Neural crest cell (in vitro differentiated cells): ENCODE measurements at places on chromosomes 7 and 10.
A peak's percentile ranks its signal among the peaks of the same experiment; 100 is the strongest.

DNA sequence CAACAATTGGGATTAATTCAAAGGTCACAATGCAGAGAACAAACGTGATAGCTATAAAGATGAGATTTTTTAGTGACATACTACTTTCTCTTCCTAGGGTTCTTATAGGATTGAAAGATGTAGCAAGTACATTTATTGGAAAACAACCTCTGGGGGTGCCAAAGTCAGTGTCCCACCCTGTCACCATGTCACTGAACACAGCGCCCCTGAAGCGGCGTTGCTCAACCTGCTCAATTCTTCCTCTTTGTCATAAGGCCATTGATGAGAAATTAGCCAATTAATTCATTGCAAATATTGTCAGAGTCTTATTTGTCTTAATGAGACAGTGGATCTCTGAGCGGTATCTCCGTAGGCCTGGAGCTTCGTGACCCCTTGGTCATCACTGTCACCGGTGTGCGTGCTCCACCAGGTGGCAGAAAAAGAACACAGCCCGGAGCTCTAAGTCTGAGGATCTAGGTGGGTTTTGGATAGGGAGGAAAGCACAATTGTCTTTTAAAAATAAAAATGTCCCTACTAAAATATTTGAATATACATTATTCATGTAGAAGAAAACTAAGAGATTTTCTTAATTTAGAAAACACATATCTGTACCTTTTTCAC is 362.6 kb downstream of the PAXIP1 start:
- no peak for DNase-seq

DNA sequence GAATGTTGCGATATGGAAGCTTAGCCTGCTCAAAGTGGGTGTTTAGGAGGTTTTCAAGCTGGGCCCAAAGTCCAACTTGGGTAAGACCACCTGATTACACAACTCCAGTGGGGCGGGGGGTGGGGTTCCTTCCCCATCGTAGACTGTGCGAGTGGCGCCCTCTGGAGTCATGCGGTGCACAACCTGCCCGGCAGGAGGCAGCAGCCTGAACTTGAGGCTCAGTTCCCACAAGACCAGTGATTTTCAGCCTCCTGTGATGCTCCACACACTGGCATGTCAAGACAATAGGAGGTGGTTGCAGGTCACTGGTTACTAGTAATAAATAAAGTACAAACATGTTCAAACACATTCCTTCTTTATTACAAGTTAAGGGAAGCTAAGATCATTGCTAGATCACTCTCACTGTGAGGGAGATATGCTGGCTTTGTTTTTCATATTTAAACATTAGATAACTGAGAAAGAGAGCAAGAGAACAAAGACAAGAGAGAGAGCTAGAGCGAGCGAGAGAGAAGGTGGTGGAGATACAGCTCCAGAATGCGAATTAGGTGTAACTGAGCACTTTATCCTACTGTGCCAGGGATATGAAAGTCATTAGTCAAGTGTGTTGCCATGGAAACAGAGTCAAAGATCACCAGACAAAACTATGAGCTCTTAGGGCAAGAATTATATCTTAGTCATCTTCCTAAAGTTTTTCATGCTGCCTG is 97.4 kb upstream of the BMPER start:
- no peak for DNase-seq

DNA sequence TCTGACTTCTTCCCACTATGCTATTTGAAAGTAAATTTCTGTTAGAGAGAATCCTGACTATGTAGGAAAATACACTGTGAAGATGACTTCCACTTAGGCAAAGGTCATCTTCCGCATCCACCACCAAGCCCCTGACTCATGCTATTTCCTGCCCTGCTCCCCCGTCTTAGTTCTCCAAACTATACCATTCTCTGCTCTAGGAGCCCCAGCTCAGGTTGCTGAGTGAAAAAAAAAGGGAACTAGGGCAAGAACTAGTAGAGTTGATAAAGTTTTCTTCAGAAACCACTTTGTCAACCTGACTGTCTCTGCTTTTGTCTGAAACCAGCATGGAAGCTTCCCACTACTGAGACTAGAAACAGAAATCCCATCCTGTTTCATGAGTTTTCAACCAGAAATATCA is 96.9 kb downstream of the EVX1 start:
- DNase-seq: no peak

DNA sequence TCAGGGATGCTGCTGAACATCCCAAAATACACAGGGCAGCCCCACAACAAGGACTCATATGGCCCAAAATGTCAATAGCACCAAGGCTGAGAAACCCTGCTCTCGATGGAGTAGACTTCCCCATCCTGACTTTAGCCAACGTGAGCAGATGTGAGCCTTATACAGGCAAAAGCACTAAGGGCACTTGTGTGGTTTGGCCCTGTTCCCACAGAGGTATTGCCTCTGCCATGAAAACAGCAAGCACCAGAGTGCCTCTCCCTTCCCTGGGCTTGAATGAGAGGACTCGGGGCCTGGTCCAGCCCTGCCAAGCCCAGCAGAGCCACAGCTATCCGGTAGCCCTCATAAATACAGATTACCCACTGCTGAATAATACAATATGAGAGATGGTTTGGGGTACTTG is 47.5 kb downstream of the ACSM6 start:
- DNase-seq: no peak

GRCh38 chr10:114021717-114022680 is 21.7 kb upstream of the ADRB1 start:
- no peak for DNase-seq

GRCh38 chr10:5595994-5596471 is 70.4 kb downstream of the ASB13 start:
- no peak for DNase-seq

GRCh38 chr7:82390936-82391335 is 52.6 kb downstream of the CACNA2D1 start:
- DNase-seq: no peak

DNA sequence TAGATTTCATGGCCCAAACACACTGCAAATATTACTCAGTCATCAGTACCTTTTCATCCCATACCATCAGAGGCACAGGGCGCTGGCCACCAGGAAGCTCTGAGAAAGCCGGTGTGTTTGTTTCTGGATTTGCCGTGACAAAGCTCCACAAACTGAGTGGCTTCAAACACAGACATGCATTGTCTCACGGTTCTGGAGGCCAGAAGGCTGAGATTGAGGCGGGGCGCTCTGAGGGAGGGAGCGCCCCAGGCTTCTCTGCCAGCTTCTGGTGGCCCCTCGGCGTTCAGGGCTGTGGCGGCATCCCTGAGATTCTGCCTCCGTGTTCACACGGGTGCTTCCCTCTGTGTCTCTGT is 3.7 kb upstream of the TTYH3 start:
- no peak for DNase-seq

DNA sequence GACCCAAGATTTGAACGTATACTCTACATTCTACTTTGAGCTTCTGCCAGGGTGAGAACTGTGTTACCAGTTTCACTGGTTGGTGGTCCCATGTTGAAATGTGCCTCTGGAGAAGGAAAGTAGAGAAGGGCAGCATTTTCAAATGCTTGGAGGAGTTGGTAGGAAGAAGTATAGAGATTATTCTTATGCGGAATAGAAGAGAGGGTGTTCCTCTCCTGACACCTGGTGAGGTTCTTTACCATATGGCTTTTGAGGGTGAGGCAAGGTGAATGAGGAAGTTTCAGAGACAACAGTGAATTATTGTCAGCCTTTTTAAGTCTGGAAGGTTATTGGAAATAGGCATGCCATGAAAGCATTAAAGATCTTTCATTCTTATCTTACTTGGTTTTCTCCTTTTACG is 34.3 kb downstream of the R3HCC1L start:
- DNase-seq: no peak

DNA sequence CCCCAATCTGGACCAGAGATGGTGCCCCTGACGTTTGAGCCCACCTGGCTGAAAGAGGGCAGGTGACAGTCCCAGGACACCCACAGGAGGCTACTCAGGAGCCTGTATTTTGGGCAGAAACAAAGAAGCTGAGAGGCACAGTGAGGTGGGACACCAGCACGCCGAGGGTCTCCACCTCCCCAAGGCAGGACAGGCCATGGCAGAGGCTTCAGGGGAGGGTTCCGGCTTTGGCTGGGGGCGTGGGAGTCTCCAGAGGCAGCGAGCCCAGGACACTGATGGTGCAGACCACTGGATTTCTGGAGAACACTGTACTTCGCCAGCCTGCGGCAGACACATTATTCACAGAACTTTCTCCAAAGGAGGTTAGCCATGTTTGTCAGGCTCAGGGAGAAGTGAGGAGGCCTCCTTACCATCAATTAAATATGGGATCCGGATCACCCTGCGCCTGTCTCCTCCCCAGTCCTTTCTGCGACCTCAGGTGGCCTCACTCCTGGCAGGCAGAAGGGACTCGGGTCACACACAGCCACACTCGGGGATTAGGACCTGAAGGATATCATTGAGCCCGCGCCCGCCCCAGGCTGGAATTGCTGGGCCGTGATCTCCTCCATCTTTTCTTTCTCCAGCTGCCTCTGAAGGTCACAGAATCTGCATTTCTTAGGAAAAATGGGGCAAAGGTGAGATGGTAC is 98.3 kb downstream of the MKI67 start:
- no peak for DNase-seq

DNA sequence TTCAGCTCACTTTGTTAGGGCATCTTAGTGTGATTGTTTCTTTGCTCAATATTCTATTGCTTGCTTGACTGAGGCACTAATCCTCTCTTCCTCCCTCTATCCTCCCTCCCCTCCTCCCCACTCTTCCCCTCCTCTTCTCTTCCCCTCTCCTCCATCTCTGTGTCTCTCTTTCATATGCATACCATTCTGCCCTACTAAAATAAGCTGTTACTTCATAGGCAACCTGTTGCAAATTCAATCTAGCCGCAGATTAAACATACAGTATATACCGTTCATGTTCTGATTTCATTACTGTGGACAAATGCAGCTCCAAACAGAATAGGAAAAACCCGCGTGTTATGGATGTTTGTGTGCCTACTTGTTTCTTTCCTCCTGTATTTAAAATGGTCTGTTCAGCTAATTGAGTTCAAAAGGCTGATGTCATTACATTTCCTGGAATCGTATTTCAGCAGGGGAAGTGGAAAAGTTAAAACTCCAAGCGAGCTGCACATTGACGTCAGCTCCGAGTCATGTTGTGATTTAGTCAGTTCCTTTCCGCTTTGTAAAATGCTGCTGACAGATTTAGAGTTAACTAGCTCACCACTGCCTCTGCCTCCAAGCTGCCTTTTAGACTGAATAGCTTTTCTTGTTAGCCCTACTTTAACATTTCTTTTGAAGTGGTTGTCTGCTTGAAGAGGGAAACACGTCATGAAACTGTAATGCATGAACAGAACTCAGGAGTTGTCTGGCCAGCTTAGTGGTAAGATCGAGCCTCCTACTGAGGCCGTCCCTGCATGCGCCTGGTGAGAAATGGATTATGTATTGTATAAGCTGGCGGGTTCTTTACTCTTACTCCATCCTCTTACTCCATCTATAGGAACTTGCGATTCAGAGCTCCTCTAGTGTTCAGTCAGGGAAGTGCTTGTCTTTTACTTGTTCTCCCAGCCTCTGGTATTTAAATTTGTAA is 69.0 kb downstream of the CREM start:
- DNase-seq: peak; percentile 46

DNA sequence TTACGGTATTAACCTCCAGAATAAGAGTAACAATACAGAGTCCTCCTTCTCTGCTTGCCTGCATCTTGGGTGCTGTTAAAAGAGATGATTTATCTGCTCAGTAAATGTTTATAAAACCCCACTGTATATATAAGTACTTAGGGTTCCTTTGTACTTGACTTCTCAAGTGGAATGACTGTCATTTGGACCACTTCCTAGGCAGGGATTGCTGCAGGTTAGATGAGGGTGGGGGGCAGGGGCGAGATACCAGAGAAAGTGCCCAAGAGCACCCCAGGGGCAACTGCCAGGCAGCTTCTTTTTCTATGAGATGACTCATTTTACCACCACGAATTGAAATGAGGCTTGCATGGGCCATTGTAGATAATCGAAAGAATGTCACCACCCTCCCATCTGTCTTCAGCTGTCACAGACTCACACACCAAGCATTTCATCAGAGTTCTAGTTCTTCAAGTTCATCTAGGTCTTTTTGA is 421.9 kb upstream of the GALNT17 start:
- no peak for DNase-seq

DNA sequence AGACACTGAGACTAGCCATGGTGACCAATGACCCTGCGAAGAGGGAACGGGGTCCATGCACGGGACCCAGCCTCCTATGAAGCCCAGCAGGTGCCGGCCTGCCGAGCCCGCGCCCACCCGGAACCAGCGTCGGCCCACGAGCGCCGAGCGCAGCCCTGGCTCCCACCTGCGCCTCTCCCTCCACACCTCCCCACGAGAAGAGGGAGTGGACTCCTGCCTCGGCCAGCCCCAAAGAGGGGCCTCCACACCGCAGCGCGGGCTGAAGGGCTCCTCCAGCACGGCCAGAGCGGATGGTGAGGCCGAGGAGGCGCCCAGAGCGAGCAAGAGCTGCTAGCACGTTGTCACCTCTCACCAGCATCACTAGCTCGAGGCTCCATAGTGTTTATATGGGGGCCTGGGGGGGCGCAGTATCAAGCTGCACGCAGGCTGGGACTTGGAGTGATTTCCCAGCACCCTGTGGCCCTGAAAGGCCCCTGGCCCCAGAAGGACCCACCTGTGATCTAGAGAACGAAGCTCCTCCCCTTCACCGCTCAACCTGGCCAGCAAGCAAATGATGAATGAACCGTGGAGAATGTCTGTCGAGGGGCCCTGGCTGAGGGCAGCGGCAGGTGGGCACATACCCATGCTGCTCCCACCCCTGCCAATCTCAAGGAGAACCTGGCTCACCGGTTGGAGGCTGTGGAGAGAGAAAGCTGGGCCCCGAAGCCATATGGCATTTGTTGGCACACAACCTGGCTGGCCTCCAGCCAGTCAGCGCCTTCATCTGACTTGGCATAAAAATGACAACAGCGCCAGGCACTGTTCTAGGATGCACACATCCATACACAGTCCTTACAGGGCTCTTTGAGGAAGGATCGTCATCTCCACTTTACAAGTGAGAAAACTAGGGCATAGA is 30.7 kb downstream of the GHRHR start:
- no peak for DNase-seq

DNA sequence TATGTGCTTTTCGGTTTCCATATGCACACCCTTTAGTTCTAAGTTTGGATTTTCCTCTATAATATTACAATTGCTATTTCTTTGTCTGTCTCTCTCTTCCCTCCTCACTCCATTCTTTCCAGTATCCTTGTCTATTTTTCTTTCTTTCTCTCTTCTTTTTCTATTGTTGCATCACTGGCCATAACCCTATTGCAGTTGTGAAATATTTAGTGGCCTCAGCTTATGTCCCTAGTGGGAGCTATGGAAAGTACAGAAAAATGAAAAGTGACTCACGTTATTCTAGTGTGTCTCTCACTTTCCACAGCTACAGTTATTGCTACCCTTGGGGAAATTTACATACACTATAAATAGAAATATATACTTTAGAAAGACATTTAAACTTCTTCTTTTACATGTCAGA is 59.1 kb downstream of the CNTNAP2 start:
- DNase-seq: no peak

DNA sequence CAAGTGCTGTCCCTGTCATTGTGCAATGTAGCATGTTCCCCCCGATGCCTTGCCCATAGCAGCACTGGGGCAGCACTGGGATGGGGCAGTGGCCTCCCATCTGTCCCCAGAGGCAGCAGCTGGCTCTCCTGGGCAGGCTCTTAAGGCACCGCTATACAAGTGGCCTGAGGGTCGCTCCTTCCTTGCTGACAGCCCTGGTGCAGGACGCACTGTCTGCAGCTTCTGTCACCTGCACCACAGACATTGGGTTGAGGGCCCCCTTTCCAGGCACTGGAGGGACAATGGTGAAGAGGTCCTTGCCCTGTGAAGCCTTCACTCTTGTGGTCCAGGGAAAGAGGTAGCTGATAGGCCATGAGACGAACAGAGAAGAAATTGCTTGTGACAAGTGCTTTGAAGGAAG is 10.6 kb downstream of the CPSF4 start:
- no peak for DNase-seq
